ENCODE measurements at places on chromosomes 13 and 19.

DNA sequence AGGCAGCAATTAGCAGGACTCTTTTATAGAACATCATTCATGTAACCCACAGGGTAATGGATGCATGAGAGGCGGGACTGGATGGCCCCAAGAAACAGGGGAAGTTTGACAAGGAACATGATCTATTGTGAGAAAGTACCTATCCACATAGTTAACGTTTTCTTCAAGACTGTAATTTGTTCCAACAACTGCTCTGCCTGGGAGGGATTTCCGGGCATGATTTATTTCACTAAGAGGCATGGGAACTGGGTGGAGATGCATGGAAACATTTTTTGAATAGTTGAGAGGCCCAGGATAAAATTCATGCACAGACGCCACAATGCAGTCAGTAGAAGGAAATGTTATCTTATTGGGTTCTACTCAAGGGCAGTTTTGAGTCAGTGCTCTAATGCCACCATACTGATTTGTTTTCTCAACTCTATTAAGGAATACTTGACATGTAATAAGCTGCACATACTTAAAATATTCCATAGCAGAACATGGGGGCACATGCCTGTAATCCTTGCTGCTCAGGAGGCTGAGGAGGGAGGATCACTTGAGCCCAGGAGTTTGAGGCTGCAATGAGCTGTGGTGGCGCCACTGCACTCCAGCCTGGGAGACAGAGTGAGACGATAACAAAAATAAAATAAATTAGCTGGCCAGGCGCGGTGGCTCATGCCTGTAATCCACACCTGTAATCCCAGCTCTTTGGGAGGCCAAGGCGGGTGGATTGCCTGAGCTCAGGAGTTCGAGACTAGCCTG lies 9.9 kb upstream of the ATG4D start:
- no peak for DNase-seq

GRCh38 chr13:73351730-73352129 lies 292.9 kb downstream of the KLF5 start:
- no peak for DNase-seq

DNA sequence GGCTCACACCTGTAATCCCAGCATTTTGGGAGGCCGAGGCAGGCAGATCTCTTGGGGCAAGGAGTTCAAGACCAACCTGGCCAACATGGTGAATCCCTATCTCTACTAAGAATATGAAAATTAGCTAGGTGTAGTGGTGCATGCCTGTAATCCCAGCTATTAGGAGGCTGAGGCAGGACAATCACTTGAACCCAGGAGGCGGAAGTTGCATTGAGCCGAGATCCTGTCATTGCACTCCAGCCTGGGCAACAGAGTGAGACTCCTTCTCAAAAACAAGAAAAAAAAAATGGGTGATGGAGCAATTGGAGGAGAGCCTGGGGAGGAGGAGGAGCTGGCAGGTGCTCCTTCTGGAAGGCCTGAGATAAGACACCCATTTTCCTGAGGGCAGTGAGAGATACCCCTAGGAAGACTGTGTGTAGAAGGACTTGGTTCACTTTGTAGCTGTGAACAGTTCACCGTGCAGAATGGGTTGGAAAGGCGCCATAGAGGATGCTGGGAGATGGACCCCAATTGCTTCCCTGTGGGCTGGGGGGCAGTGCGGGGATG lies 8.7 kb upstream of the CARM1 start:
- no peak for DNase-seq

- DNase-seq: no peak
Observed at GRCh38 chr13:99655351-99656091, 154.2 kb downstream of the TM9SF2 start.

DNA sequence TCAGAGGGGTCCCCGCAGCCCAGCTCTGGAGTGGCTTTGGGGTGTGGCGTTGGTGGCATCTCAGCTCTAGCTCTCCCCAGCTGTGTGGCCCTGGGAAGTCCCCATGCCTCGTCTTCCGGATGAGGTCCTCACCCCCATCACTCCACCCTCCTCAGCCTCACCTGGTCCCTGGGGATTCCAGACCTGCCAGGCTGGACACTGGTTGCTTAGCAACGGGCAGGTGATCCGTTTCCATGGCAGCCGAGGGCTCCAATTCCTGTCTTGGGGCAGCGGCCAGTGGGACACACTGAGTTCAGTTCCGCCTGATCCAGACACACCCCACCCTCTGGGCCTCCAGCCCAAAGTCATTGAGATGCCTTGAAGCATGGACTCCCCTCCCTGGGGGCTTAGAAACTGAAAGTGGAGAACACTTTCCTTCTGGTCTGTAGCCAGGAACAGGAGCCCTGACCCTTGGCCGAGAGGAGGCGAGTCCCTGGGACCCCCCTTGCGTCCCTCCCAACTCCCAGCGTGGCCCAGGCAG lies 7.7 kb upstream of the MISP start:
- peak; percentile 27 for DNase-seq

- no peak for DNase-seq
Observed at GRCh38 chr13:33231339-33231738, 54.2 kb downstream of the STARD13 start.

DNA sequence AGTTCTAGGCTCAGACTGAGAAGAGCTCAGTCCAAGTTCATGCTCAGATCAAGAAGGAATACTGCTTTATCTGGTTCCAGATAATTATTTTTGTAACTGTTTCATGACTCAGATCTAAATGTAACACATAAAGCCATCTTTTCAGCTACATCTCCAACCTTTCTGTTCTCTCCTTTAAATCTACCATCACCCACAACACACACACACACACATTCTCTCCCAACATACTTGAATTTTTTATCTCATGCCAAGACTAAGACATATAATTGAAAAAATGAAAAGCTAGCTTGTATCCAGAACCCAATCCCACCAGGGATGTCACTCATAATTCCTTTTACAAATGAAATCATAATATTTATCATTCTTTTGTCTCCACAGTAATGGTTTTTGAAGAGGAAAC lies 7.6 kb downstream of the KATNAL1 start:
- no peak for DNase-seq

GRCh38 chr19:1457031-1457739 lies 7.3 kb downstream of the APC2 start:
- no peak for DNase-seq

DNA sequence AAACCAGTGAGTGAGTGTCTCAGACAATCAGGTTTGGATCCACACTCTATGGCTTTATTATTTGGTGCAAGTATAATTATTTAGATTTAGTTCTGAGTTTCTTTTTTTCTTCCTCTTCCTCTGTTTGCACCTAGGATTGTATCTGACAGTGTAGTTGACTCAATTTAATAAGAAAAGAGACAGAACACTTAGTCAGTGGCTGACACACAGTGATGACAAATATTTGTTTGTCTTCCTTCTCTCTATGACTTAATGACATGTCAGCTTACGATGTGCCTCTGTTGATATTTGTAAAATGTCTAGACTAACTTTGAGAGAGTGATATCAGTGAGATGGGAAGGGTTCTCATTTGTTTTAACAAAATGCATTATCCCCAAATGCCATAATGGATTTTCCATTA lies 129.5 kb upstream of the SLC10A2 start:
- no peak for DNase-seq

DNA sequence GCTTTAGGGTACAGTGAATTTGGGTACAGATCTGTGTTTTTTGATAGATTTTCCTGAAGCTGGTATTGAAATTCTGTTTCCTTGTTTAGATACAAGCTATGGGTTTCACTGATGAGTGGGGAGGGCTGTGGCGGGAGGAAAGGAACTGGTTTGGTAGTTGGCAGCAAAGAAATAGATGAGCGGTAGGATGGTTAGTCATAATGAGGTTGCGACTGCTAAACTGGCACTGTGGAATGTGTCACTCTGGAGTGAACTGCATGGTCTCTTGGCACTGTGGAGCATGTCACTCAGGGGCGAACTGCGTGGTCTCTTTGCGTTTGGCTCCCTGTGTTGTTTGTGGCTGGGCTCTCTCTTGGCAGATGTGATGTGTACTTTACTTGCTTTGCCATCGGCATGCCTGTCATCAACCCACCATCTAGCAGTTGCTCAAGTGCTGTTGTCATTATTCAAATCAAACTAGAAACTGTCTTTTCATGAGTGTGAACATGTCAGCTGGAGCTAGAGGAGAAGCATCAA lies 82.1 kb downstream of the ATP8A2 start:
- no peak for DNase-seq

DNA sequence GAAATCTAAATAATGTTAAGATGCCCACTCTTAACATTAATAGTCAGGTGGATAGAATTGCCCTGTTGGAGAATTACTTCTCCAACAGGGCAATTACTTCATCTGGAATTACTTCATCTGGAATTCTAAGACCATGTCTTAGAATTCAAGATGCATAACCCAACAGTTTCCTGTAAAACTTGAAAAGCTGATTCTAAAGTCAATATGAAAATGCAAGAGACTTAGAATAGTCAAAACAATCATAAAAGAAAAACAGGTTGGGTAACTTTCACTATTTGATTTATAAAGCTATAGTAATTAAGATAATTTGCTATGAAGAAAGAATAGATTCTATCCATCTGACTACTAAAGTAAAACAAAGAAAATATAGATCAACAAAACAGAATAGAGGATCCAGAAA lies 75.2 kb downstream of the ABCC4 start:
- DNase-seq: no peak

DNA sequence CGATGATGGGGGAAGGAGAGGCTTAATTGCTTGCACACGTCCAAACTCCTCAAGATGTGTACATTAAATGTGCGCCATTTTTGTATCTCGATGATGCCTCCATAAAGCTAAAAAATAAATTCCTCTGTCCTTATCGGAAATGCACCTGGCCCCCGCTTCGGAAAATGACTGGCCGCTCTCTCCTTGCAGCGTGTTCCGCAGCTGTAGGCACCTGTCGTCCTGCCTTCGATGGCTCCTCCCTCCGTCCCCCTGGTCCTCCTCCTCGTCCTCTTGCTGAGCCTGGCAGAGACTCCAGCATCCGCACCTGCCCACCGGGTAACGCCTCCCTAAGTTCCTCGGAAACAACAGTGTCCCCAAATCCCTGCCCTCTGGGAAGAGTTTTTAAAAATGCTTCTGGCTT lies 1.1 kb downstream of the GALP start:
- DNase-seq: no peak

- no peak for DNase-seq
Observed at GRCh38 chr13:110045919-110046318, 259.5 kb upstream of the IRS2 start.

DNA sequence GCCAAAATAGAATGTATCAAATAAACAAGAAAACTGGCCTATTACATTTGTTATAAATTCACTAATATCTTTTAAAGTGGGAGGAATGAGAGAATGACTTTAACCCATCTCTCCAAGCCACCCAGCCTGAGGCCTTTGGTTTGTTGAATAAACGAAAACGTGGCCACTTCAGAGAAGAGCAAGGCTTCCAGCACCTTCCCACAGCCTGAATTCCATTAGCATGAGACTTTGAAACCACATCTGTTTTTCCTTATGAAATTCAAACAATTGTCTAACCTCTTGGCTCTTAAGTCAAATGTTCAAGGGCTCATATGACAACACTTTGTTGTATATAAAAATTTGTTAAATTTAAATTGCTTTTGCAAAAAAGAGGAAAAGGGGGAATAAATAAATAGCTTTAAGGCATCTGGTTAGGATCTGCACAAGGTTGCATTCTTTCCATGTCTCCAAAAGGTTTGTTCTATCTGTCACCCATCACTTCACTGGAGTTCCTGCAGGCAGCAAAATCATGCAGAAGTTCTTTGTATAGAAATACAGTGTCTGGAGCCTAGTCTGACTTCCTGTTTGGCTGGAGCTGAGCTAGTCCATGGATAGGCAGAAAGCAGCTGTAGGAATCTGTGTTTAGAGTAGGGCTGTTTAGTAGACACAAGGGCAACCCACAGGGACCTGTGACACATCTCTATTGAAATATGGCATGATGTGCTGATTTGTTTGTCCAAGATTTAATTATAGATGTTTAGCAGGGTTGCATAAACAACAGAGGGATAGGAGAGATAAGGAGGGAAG lies 502.3 kb downstream of the KCTD12 start:
- DNase-seq: no peak

GRCh38 chr19:49639401-49640112 lies 386 bp downstream of the RRAS start:
- no peak for DNase-seq

- no peak for DNase-seq
Observed at GRCh38 chr19:49129238-49129583, 9.9 kb downstream of the PPFIA3 start.

- no peak for DNase-seq
Observed at GRCh38 chr19:44592451-44592890, 20.9 kb upstream of the IGSF23 start.
